ENCODE measurements at places on chromosomes 7 and 10. TPM values are rescaled to one million over a fixed set of nuclear protein-coding genes. Genes with fewer than 3 reads are reported as not detected.

The CXCL12 gene
- polyA plus RNA-seq: 169 TPM

The PLXDC2 gene
- 56.9 TPM for polyA plus RNA-seq

The STEAP2 gene
- 9.2 TPM for polyA plus RNA-seq

The COL28A1 gene
- 2.2 TPM for polyA plus RNA-seq

The UCMA gene
- polyA plus RNA-seq: 0.37 TPM

The PODXL gene
- polyA plus RNA-seq: 52.4 TPM
